ENCODE measurements at places on chromosomes 16 and 17.

GRCh38 chr16:57661936-57662906 lies 5.9 kb upstream of the ADGRG3 start:
- DNase-seq = no peak

DNA sequence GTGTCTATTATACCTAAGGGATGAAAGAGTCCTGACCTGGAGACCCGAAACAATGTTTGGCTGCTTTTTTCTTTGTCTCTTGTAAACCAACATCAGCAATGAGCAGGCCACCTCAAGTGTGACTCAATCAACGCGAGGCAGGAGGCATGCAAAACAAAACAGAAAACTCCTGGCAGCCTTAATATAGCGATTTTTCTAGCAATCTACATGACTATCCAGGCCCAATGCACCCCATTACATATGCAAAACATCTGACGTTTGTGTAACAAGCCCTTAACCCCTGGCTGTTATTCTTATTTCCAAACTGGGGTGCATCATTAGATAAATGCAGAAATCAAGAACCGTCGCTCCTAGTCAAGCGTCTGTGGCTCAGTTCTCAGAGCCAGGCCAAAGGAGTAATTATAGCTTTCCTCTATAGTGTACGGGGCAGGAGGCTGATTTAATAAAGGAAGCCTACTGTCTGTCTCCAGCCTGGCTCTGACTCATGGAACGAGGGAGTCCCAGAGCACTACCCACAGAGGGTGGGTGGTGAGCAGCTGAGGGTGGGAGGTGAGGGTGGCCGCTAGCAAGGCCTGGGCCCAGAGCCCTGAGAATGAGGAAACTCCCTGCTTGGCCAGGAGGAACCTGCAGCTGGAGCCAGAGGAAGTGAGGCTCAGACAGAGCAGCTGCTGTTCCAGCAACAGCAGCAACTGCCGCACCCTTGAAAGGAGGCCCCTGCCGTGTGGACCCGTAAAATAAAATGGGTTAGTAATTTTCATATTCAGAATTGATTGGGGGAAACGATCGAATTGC lies 43.9 kb downstream of the CHD9 start:
- peak; percentile 90 for DNase-seq

DNA sequence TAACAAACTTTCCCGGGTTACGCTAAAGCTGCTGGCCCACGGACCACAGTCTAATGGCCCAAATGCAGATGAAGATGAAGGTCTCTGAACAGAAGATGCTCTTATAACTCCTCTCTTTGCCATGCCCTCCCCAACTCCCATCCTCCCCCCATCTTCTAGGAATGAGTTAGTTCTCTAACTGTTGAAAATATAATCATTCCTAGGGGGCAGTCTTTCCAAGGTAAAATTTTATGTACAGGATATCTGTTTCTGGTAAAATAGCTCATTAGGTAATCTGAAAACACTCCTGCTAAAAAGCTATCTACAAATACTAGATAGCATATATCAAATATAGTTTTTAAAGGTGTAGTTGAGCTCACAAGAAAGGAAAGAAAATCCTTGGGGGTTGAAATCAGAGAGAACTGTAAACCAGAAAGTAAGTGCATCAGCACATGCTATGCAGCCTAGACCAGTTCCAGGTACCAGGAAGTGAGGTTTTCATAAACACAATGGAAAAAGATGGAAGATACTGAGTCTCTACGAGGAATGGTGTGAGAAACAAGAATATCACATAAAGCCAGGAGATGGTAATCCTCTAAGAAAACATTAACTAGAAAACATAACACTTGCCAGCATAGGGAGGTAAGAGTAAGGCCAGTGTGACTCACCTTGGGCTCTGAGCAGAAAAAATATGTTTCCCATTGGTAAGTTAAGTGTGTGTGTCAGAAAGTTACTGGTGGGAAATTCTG lies 38.1 kb downstream of the CMC2 start:
- DNase-seq = no peak

- peak; percentile 46 for DNase-seq
Observed at GRCh38 chr17:69417545-69418483, 3.3 kb downstream of the MAP2K6 start.

GRCh38 chr16:84616515-84616914 lies 1.4 kb downstream of the COTL1 start:
- DNase-seq = no peak

DNA sequence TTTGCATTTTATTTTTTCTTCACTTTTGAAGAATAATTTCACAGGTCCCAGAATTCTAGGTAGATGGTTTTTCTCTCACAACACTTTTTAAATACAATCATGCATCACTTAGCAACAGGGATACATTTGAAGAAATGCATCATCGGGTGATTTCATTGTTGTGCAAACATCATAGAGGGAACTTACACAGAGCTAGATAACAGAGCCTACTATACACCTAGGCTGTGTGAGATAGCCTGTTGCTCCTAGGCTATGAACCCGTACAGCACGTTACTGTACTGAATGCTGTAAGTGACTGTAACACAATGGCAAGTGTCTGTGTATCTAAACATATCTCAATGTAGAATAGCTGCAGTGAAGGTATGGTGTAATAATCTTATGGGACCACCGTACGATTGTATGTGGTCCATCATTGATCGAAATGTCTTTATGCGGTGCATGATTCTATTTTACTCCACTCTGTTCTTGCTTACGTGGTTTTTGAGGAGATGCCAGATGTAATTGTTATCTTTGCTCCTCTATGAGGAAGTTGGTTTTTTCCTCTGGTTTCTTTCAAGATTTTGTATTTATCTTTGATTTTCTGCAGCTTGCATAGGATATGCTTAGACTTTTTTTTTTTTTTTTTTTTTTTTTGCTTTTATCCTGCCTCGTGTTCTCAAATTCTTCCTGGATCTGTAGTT lies 35.5 kb upstream of the TMEM92 start:
- DNase-seq = no peak

- DNase-seq = peak; percentile 80
Observed at GRCh38 chr17:61294777-61295176, 104.9 kb upstream of the TBX2 start.

- peak; percentile 76 for DNase-seq
Observed at GRCh38 chr16:31880322-31880979, 6.8 kb downstream of the ZNF267 start.
